Kidney epithelial cell (primary cell): ENCODE measurements at places on chromosomes 1 and 21.

GRCh38 chr1:117499071-117499470 lies 106.8 kb upstream of the TENT5C start:
- no peak for DNase-seq

DNA sequence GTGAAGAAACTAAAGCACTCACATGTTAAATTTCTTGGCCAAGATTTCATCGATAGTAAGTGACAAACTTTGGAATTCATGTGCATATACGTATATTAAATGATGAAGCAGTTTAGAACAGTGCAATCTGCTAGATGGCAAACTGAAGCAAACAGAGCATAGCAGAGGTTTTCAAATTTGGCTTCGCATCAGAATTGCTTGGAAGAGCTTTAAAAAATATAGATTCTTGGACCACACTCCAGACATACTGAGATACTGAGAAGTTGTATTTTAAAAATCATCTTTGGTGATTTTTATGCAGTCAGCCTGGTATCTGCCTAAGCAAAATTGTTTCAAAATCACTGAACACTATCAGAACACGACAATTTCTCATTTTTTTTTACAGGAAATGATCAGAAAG lies 709.2 kb downstream of the PLA2G4A start:
- DNase-seq, result no peak

DNA sequence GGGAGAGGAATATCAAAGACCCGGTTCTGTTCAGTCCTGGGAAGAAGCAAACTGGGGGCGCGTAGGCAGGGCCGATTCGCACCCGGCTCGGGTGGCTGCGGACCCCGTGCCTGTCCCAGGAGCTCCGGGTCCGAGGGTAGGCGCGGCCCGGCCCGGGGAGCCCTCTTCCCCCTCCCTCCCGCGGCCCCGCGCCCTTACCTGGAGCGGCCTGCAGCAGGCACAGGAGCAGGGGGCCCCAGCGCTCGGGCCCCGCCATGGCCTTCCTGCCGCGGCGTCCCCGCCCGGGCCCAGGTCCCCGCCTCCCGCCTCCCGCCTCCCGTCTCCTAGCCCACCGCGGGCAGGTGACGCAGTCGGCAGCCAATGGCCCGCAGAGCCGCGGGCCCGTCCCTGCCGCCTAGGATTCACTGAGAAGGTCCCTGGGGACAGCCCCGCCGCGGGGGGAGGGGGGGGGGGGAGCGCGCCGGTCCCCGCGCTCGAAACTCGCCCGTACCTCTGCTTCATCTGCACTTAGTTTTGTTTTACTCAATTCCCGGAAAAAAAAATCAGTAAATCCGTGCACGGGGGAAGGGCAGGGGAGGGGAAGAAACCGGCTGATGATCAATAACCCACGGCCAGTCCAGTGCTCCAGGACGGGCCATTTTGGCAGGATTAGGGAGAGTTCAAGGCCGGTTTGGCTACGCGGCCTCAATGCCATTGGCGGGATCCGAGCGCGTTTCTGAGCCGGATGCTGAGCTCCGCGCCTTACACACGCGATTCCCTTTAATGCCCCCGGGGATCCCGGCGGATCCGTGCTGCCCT lies at the start of gene IFNLR1:
TSS of gene IFNLR1 (minus strand) at position 297 of the 798 bp plus-strand sequence. CDS start at position 256, 41 bp downstream.
- DNase-seq, result no peak

GRCh38 chr1:8910914-8911313 lies 32.4 kb upstream of the ENO1 start:
- no peak for DNase-seq

DNA sequence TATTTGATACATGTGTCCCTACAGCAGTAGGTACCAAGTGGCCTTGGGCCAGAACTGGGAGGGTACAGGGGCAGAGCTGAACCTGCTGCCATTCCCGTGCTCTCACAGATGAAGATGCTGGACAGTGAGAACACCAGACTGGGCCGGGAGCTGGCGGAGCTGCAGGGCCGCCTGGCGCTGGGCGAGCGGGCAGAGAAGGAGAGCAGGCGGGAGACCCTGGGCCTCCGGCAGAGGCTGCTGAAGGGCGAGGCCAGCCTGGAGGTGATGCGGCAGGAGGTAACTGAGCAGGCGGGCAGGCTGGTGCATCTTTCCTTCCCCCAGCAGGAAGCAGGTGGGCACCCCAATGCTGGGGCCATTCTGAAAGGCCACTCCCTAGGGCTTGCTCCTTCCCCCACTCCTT lies 21.9 kb downstream of the MFAP2 start:
- no peak for DNase-seq

DNA sequence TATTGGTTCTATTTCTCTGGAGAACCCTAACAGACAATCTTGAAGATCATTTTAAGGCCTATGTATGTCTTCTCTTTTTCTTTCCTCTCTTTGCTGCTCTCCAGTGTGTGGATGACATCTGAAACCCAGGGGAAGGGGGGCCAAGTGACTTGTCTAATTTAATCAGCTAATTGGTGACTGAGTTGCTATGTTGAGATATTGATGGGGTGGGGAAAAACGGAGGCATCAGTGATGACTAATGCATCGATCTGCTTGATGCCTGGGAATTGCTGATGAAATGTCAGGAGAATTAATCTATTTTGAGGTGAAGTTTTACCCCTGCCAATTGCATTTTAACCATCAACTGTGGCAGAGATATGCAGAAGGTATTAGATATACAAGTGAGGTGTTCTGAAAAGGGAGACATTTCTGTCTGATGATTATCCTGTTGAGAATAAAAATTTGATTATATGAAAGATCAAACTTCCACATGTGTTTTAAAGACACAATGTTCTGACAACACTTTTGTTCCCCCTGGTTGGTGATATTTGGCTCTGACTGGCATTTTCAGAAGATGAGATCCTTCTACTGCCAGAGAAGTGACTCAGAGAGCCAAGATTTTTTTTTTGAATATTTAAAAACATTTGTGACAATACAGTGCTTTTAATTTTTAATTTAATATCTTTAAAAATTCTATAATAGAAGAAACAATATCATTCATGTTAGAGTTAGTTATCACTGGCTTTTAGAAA lies 18.7 kb upstream of the PTGFR start:
- no peak for DNase-seq

- DNase-seq, result no peak
Observed at GRCh38 chr1:201786824-201787223, 42.1 kb upstream of the IPO9 start.

- no peak for DNase-seq
Observed at GRCh38 chr1:109819906-109820305, 56.2 kb upstream of the EPS8L3 start.

GRCh38 chr1:195241066-195241465 lies 1367.2 kb downstream of the KCNT2 start:
- DNase-seq, result no peak

DNA sequence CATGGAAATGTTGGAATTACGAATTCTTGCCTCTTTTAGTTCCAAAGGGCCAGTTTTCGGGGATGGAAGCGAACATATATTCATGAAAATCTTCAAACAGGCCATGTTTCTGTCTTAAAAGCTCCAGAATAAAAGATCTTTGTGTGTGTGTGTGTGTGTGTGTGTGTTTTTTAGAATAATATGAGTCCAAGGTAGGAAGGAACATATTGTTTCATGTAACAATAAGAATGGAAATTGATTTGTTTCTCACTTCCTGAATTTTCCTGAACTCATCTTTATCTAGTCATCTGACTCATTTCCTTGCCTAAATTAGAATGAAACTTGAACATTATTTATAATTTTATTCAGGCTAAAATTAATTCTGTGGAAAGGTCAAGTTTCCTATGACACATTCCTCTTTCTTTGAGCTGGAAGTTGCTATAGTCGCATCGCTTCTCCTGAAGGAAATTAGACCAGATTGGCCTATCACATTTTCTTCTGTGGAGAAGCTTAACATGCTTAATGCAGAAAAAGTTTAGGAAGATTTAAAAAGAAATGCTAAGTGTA lies 805.1 kb upstream of the ADAMTS5 start:
- no peak for DNase-seq

DNA sequence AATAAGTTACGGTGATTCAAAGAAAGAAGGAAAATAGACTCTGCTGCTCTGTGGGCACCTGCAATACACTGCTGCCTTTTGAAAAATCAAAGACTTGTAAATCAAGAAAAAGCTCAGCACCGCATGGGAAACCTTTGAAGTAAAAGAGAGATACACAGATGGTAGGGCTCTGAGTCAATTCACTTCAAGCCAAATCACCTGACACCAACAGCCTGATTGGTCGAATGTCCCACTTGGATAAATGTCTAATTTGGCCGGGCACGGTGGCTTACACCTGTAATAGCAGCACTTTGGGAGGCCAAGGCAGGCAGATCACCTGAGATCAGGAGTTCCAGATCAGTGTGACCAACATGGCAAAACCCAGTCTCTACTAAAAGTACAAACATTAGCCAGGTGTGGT lies 19.2 kb upstream of the RCAN3 start:
- DNase-seq, result no peak

DNA sequence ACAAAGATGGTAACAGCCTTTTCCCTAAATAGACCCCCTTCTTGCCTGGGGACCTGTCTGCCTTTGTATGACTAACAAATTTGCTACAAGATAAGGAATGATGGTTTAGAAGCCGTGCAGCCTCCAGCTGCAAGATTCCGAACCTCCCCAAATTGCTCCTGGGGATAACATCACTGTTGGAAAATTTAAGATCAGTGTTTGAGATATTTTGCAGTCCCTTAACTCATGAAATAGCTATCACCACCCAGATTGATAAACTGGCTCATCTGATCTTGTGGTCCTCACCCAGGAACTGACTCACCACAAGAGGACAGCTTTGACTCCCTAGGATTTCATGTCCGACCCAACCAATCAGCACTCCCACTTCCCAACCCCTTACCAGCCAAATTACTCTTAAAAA lies 254.7 kb downstream of the USH2A start:
- DNase-seq, result no peak

- DNase-seq, result no peak
Observed at GRCh38 chr1:162070094-162070748, 730 bp downstream of the NOS1AP start.

DNA sequence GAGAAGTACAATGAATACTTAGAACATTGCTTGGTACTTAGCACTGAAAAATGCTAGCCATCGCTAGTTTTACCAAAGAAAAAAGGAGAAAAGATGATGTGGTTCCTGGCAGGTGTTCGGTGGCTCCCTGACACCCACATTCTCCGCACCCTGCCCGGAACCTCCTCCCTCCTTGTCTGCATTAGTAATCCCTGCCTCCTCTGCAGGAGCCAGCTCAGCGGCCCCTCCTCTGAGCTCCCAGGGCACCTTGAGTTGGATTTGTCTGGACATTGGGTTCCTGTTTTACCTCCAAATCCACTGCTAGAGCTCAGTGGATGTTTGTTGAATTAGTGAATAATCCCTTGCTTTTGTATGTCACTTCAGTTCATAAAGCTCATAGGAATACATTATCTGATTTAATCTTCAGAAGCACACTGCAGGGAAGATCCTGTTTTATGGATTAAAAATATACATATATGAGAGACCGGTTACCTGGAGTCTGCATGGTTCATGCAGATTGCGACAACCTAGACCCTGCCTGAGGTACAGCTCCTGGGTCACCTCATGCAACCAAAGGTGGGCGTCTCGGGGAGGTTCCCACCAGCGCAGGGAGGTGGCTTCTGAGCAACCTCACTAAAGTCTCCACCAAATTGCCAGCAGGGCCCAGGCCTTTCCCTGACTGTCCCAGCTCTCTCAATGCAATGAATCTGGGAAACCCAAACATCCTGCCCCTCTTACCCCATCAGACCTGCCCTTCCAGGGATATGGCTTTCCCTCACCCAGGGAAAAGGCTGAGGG lies 24.2 kb downstream of the PCAT6 start:
- no peak for DNase-seq

GRCh38 chr21:33075596-33076195 lies 5.8 kb downstream of the OLIG1 start:
- DNase-seq, result no peak

DNA sequence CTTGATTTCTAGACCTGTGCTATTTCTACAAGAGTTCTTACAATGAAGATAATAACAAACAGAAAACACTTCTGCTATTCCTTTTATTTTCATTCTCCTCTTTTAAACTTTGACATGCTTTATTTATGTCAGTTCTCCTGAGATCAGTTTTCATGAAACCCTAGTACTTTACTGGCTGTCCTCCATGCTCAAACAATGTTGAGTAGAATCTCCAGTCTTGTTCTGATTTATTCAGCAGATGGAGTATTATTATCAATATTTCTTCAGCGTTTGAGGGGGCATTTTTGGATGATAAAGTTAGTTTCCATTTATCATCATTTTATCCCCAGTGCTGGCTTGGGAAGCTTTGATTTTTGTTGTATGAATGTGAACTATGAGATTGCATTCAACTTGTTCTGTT lies 85.9 kb upstream of the WARS2 start:
- DNase-seq, result no peak

GRCh38 chr1:99849413-99849743 lies 783 bp upstream of the AGL start:
- DNase-seq, result no peak

GRCh38 chr1:178101266-178101630 lies 7.3 kb downstream of the RASAL2 start:
- DNase-seq, result no peak

GRCh38 chr1:100606438-100606837 lies 68.5 kb downstream of the GPR88 start:
- DNase-seq, result peak; percentile 50

- DNase-seq, result no peak
Observed at GRCh38 chr1:64095832-64096231, 107.6 kb upstream of the UBE2U start.

- no peak for DNase-seq
Observed at GRCh38 chr1:219757890-219758289, 145.0 kb upstream of the ZC3H11B start.

- no peak for DNase-seq
Observed at GRCh38 chr1:170701962-170702361, 38.0 kb downstream of the PRRX1 start.

DNA sequence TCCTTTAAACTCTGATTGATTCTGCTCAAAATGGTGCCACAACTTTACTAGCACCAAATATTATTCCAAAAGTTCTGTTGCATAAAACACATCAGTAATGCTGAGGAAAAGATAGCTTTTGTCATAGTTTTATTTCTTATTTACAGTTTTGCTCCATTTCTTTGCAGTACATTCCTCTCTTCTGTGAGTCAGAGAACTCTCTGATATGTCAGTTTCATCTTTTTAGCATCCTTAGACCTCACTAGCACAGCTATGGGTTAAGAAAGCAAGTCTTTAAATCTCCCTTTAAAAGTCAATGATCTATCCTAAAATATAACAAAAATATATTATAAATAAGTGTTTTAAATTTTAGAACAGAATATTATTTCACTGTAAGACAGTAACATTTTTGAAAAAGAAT lies 356.6 kb upstream of the SNX7 start:
- DNase-seq, result no peak
